ENCODE measurements at places on chromosomes 6 and 20. TPM values are rescaled to one million over a fixed set of nuclear protein-coding genes. Genes with fewer than 3 reads are reported as not detected.

The PRDM13 gene
- total RNA-seq = not detected

The MEI4 gene
- not detected for total RNA-seq

The TPBG gene
- total RNA-seq = 2.0 TPM

The ETV7 gene
- total RNA-seq = not detected

The TXLNB gene
- total RNA-seq = 0.95 TPM

The GSTA3 gene
- not detected for total RNA-seq

The RAD21L1 gene
- total RNA-seq = not detected

The CST2 gene
- total RNA-seq = not detected

The ZNFX1 gene
- 30.9 TPM for total RNA-seq

The WFDC12 gene
- not detected for total RNA-seq

The SLC35B3 gene
- total RNA-seq = 19.2 TPM

The MRPS10 gene
- 34.9 TPM for total RNA-seq

The MROH8 gene
- total RNA-seq = 1.4 TPM

The PRND gene
- 0.34 TPM for total RNA-seq
